ENCODE measurements at places on chromosomes 5 and 9.

DNA sequence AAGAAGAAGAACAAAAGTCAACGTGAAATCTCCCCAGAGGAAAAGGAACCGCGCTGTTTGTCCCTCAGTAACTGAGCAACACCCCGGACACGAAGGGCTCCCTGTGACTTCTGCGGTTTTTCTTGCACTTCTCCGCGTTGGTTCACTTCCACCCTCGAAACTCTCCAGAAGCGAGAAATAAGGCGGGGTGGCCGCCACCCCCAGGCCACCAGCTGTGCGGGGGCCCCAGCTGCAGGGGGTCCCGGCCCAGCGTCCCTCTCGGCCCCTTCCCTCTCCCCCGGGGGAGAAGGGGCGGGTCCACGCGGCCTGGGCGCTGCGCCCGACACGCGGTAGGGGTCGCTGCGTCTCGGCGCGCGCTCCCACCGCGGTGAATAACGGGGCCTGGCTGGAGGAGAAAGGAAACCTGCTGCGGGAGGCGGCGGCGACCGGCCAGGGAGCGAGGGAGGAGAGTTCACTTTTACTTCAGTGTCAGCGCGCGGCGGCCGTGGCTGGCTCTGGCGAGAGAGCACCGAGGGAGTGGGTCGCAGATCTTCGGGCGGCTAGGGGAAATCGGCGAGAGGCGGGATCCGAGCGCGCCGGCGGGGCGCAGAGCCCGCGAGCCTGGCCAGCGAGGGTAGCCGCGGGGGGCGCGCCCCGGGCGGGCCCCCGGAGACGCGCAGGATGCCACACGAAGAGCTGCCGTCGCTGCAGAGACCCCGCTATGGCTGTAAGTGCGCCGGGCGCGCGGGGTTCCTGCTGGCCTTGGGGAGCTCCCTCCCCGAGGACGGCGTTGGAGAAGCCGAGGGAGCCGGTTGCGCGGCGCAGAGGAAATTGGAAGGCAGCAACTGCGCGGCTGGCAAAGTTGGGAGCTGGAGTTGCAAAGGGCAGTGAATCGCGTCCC lies at the start of gene IQGAP2:
TSS of gene IQGAP2 (plus strand) at position 400 of the 880 bp plus-strand sequence. CDS start at position 661, 261 bp downstream.
- peak; percentile 94 for DNase-seq

- DNase-seq = no peak
Observed at GRCh38 chr9:120242116-120242811, 337.7 kb downstream of the CDK5RAP2 start.

DNA sequence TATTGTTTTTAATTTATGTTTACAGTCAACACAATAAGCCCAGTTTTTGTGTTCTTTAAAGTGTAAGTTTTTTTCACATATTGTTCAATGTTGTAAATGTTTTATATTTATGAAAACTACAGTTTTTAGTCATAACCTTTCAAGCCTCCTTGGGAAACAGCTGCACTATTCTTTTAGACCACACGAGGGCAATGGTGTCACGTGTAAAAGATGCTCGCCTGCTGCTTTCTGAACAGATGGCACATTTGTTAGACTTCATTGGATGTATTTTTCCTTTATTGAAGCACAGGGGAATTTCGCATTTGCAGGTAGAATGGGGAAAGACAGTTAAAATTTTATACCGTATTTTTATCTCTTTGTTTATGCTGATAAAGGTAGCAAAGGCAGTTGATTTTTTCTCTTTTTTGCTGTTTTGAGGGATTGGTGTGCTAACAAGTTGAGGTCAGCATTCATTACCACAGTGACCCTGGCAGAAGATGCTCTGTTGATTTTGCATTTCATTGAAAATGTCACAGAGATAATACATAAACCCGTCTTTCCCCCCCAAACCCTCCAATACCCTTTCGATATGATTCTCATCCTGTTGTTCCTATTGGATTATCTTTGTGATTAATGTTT lies 59.0 kb downstream of the MAT2B start:
- DNase-seq = peak; percentile 40

- no peak for DNase-seq
Observed at GRCh38 chr9:12095931-12096330, 597.3 kb upstream of the TYRP1 start.

DNA sequence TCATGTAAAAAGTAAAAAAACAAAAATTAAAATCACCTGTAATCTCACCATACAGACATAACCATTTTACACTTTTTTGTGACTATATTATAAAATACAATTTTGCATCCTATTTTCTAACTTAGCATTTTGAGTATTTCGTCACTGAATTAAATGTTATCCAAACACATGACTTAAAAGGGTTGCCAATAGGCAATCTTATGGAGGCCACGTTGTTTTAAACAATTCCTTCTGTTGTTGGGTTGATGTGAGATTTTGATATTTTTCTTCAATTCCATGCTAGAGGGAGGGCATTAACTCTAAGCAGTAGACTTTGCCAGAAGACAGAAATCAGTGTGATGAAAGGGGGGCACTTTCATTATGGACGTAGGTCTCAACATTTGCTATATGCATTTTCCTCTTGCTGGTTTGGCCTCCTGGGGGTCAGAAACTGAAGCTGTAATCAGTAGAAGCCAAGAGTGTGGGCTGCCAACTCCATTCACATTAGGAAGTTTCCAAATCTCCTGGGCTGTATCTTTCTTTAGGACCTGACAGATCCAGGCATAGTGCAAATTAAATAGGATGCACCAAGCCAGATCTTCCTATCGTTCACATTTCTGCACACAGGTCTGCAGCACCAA lies 614.2 kb upstream of the CLINT1 start:
- no peak for DNase-seq

- peak; percentile 30 for DNase-seq
Observed at GRCh38 chr9:69811351-69811868, 9.2 kb upstream of the CFAP95 start.

DNA sequence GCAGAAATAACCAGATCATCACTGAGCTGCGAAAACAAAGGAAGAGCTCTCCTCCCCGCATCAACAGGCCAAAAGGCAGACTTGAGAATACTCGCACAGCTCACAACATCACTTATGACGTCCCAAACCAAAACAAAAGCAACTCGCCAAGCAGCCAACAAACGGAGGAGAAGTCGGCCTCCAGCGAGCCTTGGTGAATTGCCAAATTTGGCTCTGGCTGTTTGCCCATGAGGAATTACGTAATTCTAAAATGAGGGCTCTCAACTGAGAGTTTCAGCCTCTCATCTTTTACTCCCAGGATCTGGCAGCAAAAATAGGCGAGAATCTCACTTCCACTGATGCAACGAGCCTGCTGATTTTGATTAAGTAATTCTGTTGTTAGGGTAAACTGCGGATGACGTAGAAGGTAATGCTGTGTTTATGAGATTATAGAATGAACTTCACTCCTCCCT lies 51.7 kb upstream of the SEMA6A start:
- DNase-seq = no peak

GRCh38 chr5:67156976-67157583 lies 39.5 kb downstream of the CD180 start:
- peak; percentile 27 for DNase-seq

DNA sequence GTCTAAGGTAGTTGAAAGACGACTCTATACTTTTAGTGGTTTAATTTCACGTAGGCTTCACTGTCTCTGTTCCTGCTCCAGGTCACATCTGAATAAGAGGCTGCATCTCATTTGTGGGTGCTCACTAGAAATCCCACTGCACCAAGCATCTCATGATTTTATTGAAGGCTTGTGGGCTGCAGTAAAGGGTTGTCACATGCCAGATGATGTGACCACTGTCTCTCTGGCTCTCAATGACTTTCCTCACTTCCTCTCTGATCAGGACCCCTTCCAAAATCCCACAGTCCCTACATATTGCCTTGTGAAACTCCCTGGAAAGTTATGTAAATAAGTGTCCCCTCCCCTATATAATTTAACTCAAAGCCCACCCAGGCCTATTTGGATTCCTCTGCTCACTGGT lies 8.9 kb upstream of the ZCCHC10 start:
- no peak for DNase-seq

DNA sequence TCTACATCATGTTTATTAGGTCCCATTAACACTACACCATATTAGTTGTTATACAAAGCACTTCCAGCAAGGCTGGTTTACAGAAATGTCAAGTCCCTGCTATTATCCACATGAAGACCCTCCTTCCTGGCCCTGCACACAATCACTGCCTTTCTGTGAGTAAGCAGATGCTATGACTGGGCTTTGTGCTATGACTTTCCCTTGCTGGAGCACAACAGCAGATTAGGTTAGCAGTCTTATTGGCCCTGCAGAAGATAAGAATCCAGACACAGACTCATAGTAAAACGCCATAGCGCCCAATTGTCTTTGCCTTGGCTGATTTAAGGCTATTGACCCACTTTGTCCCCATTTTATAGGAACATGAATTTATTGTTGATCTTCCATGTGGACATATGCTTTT lies 228.9 kb upstream of the ACTBL2 start:
- no peak for DNase-seq

GRCh38 chr9:119343059-119343990 lies 25.9 kb downstream of the BRINP1 start:
- DNase-seq = no peak

GRCh38 chr9:127832248-127832647 lies 22.2 kb downstream of the ENG start:
- DNase-seq = no peak

DNA sequence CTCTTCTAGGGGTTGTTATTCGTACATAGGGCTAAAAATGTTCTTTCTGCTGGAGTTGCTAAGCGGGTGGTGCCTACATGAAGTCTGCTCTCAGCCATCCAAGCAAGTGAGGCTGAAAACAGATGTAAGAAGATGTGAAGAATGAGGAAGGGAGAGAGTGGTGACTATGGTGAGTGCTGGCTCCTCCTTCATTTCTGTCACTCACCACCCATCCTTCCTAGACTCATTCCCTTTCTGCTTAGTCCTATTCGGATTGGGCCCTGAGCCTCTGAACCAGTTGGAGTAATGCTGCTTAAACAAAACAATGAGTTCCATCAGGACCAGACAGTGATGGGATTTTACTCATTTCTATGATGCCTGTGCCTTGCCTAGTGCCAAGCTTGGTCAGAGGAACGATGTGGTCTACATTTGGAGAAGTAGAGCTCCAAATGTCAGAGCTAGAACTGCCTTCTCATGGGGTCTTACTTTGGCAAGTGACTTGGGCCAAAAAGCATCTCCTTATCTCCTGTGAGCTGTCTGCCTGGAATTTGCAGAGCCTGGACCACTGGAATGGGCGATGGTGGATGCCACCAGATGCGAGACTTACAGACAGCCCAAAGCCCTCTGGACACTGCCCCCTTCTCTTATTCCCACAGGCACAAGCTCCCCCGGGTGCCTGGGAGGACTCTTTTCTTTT lies 192.9 kb downstream of the FBXL7 start:
- no peak for DNase-seq

- no peak for DNase-seq
Observed at GRCh38 chr9:129435291-129435690, 185.6 kb downstream of the C9orf50 start.

- DNase-seq = no peak
Observed at GRCh38 chr9:91933556-91934352, 16.3 kb downstream of the ROR2 start.

GRCh38 chr5:16550316-16550952 lies 66.4 kb downstream of the RETREG1 start:
- DNase-seq = peak; percentile 33

- no peak for DNase-seq
Observed at GRCh38 chr9:73680831-73681230, 529.2 kb downstream of the ANXA1 start.

DNA sequence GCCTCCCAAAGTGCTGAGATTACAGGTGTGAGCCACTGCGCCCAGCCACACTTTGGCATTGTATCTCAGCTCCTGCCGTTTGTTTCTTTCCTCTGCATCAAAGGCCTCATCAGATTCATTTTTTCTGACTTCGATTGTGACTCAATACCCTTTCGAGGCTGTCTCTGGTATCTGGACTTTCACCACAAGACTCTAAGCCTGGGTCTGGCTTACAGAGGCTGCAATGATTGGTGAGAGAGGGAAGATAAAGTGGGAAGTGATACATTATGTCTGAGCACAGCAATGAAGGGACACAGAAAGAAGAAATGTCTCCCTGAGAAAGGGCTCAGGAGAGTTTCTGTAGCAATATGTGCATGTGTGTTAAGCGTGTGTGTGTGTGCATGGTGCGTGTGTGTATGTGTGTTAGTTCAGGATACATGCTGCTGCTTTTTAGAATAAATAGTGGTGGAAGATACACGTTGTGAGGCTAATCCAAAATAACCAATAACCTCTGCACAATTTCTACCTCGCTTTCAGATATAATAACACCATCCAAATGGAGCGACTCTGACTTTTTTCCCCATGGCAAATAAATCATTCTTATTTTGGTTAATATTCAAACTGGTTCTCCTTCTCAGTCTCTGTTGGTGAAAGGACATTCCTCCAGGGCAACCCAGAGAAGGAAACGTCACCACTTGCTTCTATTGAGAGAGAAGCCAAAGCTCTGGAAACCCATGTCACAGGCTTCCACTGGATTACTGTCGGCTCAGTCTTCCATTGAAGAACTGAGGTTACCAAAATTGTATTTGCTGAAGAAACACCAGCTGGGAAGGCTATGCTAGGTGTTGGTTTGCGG lies 8.1 kb upstream of the DAB2 start:
- DNase-seq = no peak

- DNase-seq = no peak
Observed at GRCh38 chr5:159891371-159891770, 24.9 kb upstream of the ADRA1B start.

DNA sequence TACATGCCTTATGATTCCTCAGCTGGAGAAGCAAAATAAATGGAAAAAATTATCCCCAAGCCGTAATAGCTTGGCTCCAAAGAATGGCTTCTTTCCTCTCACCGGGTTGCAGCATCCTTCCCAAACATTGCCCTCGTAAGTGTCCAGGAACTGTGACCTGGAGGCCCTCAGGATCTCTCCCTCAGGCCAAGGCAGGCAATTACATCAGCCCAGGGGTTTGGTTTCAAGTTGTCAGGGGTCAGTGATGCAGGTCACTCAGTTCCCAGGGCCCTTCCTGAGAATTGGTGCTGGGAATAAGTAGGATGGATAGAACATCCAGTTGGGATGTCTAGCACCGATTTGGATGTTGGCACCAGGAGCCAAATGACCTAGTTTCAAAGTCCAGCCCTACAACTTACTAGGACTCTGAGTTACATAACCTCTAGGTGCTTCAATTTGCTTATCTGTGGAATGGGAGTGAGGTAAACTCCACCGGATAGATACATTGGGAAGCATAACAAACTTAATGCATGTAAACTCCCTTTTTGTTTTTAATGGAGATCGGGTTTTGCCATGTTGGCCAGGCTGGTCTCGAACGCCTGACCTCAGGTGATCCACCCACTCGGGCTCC lies 133.5 kb upstream of the DAP start:
- DNase-seq = no peak

GRCh38 chr9:97651646-97652045 lies 18.0 kb downstream of the NCBP1 start:
- DNase-seq = no peak

GRCh38 chr5:50866415-50866814 lies 200.0 kb downstream of the PARP8 start:
- DNase-seq = no peak

DNA sequence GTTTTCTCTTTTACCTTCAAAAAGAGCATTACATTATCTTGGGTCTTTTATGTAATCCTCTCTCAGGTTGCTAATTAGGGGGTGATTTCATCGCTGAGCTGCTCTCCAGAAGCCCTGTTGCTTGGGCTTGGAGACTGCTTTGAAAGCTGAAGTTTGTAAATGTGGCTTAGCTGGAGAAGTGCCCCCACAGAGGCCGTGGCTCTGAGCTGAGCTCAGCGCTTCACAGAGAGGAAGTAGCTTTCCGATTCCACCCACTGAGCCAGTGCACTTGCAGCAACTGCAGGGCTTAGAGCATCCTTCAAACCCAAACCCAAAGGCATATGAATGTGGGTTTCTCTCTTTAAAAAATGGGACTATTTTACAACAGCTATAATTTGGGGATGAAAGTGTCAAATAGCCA lies 13.7 kb upstream of the NXNL2 start:
- DNase-seq = no peak
